ENCODE measurements at places on chromosomes 16 and 17. TPM values are rescaled to one million over a fixed set of nuclear protein-coding genes. Genes with fewer than 3 reads are reported as not detected.

COX4I1 gene
- polyA plus RNA-seq = 285 TPM

DNA sequence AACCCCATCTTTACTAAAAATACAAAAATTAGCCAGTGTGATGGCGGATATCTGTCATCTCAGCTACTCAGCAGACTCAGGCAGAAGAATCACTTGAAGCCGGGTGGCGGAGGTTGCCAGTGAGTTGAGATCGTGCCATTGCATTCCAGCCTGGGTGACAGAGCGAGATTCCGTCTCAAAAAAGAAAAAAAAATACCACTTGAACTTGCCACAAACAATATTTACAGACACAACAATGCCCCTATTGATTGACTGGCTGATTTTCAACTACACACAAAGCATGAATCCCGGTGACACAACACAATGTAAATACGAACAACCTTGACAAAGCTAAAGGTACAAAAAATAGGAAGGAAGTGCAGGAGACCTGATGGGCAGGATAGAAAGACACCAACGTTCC, 49.3 kb downstream of the NXN start:
- DNase-seq = no peak

ORC6 gene
- polyA plus RNA-seq = 36.8 TPM

- no peak for DNase-seq
These were observed 9.9 kb upstream of the TBKBP1 start for GRCh38 chr17:47684025-47684424.

GRCh38 chr16:81784072-81784795, 5.1 kb downstream of the PLCG2 start:
- DNase-seq = no peak

GRCh38 chr16:23324727-23325126, 22.6 kb downstream of the SCNN1B start:
- DNase-seq = peak; percentile 32

GRCh38 chr17:78993981-78994671, 14.4 kb upstream of the LGALS3BP start:
- DNase-seq = no peak

FOXO3B gene
- polyA plus RNA-seq = 4.5 TPM

DNA sequence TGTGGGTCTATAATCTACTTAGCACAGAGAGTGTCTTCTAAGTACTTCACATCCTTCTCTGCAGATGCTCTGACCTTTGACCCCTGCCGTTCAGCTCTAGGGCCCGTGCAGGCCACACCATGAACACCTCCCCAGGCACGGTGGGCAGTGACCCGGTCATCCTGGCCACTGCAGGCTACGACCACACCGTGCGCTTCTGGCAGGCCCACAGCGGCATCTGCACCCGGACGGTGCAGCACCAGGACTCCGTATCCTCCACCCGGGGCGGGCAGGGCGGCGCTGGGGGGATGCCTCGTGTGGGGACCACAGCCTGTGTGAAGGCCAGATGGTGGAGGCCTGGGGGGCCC, 686 bp downstream of the MLST8 start:
- DNase-seq = no peak

GRCh38 chr16:2585651-2586081, 47.8 kb downstream of the PDPK1 start:
- DNase-seq = no peak

DNA sequence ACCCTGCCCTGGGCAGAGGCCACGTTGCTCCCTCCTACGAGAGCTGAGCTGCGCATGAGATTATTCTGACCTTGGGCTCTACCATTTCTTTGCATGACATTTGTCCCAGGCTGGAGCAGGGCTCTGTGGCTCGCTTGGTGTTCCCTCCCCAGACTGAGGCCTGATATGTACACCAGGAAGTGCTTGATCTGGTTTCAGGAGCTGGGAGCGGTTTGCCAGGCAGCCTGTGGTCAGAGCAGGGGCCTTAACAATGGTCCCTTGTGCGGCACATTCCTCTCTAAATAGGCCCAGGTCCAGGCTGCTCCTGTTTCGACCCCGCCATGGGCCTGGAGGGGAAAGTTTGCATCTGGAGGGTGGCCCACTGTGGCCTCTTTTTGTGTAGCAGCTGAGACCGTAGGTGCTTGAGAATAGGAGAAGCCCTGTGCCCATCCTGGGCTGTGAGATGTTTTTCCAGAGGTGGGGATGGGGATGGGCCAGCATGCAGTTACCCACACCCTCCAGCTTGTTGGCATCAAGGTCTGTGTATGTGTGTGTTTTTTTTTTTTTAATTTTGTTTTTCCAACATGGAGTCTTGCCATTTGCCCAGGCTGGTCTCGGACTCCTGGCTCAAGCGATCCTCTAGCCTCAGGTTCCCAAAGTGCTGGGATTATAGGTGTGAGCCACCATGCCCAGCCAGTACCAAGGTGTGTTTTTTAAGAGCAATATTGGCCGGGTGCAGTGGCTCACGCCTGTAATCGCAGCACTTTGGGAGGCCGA, 253.9 kb downstream of the SEC14L1 start:
- DNase-seq = no peak

DNA sequence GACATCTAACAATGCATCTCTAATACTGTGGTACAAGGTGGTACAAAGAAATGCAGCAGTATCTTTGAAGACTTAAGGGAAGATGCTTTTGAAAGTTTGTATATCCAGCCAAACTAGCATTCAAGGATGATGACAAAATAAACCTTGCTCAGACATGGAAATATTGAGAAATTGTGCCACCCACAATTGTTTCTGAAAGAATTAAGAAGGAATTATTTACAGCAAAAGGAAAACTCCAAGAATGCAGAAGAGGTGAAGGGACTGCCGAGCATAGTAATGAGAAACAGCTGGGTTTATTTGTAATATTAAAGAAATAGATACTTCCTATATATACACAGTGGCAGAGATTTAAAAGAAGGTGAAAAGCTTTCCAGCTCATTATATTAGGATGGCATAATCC, 29.5 kb downstream of the PMFBP1 start:
- DNase-seq = no peak

KRTAP1-1 gene
- not detected for polyA plus RNA-seq

GRCh38 chr17:37640015-37640414, 3.2 kb downstream of the DDX52 start:
- no peak for DNase-seq

DNA sequence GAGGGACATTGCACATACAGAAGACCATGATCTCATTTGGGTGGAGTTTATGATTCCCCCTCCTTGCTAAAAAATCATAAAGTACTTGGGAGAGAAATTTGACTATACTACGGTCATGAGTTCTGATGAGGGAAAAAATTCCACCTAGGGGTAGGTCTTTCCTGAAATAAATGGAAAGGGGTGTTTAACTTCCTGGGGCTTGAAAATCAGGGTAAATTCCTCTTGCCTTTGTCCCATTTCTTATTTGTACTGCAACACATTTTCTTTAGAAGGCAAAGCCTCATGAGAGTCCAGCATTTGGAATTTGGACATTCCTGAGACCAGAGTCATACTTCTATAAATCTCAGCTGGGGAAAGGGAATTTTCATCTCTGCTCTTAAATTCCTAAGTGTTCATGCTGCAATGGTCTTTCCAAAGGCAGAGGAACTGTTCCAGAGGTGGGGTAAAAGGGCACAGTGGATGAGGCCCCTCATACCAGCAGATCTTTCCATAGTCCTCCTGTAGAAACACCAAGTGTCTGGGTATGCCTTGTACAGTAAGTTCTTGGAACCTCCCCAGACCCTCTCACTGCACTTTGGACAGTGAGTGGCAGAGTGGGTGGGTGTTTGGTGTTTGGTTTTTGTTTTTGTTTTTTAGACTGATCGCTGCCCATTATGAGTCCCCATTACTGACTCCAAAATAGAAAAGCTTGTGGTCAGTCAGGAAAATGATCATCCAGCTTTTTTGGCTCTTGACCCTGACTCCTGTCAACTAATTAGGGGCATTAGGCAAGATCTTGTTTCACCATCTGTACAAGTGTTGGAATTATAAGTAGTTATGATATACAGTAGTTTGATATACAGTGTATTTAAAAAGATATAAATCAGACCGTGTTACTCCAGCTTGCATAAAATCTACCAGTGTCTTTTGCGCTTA, 6.0 kb downstream of the LYRM1 start:
- DNase-seq = no peak

- DNase-seq = no peak
These were observed 18.6 kb downstream of the TNFRSF13B start for GRCh38 chr17:16953347-16953746.

SPN gene
- 2.9 TPM for polyA plus RNA-seq

DNA sequence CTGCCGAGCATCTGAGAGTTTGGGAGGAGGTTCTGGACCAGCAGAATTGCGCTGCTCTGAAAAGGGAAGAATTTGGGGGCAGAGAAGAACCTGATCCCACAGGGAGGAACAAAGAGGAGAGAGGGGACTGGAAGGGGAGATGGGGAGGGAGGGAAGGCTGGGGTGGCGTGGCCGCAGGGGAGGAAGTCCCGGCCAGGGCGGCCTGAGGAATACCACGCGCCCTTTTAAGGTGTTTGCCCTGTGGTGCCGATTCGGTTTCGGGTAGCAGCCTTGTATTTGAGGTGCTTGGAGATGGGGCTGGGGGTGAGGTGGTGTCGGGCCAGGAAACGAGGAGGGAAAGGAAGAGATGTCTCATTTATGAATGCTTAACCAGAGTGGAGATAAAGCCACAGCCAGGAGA, 51.3 kb downstream of the AKAP1 start:
- DNase-seq = no peak

JUP gene
- 127 TPM for polyA plus RNA-seq

DNA sequence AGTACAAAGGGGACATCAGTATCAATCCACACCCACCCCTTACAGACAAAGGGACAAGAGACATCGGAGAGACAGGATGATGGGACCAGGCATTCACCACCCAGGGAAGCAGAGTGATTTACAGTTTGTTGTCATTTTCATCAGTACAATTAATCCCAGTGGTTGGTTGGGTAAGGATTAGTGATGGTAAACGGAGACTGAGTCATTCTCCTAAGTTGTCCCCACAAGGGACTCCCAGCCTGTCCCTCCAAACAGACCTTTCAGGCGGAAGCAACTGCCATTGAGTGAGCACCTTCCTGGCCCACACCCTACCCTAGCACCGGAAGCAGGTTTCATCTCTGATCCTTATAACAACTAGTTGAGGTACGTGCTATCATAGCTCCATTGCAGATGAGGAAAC, 11.2 kb downstream of the PPL start:
- DNase-seq = no peak

DNA sequence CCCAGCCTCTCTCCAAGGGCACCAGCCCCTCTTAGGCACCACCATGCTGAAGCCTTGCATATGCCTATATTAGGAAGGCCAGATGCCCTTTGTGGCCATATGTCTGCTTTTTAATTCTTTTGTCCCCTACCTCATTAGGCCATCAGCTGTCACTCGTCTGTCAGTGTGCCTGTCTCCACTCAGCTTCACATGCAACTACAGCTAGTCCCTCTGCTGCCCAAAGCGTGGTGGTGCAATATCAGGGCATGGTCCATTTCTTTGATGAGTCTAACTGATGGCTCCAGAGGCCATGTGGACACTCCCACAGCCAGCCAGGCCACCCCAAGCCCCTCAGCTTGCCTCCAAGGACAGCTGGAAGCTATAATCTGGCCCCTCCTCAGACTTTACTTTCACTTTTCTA, 36.3 kb downstream of the MYO18A start:
- no peak for DNase-seq

CISD3 gene
- polyA plus RNA-seq = 9.5 TPM

DNA sequence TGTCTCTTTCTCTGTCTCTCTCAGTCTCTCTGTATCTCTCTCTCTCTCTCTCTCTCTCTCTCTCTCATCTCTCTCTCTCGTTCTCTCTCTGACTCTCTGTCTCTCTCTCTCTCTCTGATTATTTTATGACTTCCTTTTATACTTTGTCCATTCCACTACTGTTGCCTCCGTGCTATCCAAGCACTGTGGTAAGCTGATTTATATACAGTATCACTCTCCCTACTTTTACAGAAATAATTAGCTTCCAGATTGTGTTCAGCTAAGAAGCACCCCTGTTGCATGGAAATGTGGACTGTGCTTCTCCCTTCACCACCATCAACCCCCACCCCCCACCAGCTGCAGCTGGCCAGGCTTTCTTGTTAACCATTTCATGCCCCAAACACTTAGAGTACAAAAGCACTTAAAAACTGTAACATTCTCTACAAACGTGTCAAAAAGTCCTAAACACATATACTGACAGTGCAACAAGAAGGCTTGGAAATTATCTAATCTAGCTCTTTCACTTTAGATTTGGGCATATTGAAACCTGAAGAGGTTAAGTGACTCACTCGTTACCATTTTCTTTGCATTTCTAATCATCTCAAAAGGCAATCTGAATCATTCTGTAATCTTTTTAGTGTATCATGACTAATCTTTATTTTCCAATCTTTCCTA, 11.6 kb upstream of the TMEM100 start:
- DNase-seq = no peak

GRCh38 chr16:1363501-1364041, 11.8 kb downstream of the GNPTG start:
- DNase-seq = no peak

DNA sequence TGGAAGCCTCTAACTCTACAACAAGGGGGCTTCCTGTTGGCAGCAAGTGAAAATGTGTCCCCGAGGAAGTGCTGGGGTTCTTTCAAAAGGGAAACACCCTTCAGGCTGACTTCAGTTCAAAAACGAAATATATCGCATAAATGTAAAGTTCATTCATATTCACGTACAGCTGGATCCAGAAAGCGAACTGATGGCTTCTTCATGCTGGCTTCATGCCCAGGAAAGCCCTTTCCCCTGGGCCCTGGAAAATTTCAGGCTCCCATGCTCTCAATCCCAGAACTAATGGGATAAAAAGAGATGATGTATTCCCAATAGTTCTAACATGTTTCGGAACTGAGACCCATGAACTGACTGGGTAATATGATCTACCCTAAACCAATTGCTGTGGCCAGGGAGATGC, 104.7 kb upstream of the CDH13 start:
- no peak for DNase-seq

GRCh38 chr17:71378036-71378435, 742.8 kb upstream of the SOX9 start:
- DNase-seq = no peak

DNA sequence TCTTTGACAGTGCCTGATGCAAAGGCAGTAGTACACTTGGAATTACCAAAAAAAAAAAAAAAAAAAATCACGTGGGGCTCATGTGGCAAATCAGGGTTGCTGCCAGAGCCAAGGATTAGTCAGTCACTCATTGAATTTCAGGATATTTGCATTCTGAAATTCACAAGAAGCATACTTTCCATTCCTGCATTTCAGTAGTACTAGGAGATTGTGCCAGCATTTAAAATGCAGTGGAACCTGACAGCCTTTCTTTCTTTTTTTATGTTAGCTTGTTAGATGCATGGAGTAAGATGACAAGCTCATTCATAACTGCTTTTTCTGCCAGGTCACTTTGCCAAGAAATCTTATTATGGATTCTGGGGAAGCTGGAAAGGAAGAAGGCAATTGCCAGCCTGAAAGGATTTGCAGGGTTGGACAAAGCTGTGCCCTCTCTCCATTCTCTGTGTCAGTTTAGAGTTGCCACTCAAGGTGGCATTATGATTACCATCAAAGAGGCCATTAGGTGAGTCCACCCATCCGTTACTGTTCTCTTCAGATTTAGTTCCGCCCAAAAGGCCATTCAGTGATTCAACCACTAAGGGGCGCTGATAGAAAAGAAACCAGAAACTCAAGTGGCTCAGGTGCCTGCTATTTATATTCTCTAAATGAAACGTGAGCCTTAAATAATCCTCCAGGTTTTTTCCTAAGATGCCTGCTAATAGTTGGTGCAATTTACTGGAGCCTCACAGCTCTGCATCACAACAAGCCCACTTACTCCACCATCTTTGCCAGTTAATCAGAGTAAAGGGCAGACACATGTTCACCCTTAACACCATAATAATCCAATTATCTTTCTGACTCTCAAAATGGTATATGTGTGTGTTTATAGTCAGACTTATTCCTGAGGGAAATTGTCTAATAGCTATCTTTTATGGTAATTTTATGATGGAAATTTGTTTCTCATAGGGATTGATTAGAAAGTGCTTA, 59.0 kb downstream of the TANGO6 start:
- peak; percentile 38 for DNase-seq
